CD4-positive, alpha-beta T cell (primary cell): ENCODE measurements at places on chromosomes 7 and 10.

- no peak for DNase-seq
Observed at GRCh38 chr10:102564209-102564834, 60.5 kb downstream of the SUFU start.

- DNase-seq, result peak; percentile 45
Observed at GRCh38 chr10:75528392-75528791, 97.0 kb downstream of the LRMDA start.

GRCh38 chr10:123103944-123104343 is 31.8 kb upstream of the HMX3 start:
- DNase-seq, result no peak

DNA sequence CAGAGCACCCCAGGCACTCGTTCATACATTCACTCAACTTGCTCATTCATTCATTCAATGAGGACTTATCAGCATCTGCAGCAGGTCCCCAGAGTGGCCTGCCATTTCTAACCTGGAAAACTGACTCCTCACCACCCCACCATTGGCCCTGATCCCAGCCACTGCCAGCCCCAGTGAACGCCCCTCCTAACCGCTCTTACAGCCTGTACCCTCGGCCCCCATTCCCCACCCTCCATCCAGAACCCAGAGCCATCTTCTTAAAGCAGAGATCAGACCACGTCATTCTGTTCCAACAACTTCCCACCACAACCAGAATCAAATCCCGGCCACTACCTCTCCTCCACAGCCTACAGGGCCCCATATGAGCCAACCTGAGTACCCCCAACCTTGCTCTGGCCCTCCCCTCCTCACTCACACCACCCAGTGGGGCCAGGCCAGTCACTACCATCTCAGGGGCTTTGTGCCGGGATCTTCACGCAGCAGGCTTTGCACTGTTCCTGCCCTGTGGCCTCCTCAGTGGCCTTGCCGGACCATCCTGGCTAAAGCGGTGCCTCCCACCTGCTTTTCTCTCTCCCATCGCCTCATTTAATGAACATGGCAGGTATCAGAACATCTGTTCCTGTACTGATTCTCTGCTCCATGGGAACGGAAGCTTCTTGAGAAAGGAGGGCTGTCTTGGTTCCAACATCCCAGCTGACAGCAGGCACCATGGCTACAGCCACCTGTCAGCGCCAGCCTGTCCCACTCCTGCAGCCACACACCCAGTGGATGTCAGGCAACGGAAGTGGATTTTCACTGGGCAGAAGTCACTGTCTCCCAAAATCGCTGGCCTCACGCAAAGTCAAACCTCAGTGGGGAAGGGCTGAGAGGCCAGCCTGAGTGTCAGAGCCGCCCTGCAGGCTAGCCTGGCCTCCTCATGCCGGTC is 45.4 kb downstream of the FAM53B start:
- DNase-seq, result no peak

GRCh38 chr7:85160223-85160622 is 26.6 kb downstream of the SEMA3D start:
- DNase-seq, result no peak

- no peak for DNase-seq
Observed at GRCh38 chr7:39526666-39527065, 39.5 kb upstream of the YAE1 start.

- DNase-seq, result no peak
Observed at GRCh38 chr7:112097524-112097923, 108.7 kb downstream of the DOCK4 start.

DNA sequence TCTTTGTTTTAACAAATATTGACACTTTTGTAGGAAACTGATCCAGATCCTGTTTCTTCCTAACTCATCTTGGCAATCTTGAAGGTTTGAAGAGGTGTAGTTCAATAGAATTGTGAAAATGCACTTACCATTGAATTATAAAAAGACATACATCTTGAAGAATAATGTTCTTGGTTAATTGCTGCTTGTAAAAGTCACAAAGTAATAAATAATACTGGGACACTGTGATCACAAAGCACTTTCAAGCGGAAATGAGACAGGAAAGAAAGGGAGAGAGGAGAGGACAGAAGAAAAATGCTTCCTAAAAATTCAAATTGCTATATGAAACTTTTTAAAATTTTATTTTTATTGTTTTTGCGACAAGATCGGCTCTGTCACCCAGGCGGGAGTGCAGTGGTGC is 15.2 kb upstream of the NFE2L3 start:
- DNase-seq, result no peak
